Activated T-cell treated with anti-CD3 and anti-CD28 coated beads, Interleukin-2, amount 50 U/mL, for 1 hour (primary cell): ENCODE measurements at places on chromosomes 6 and 20.

- peak; percentile 48 for DNase-seq
These were observed 125.6 kb downstream of the CARMIL1 start for GRCh38 chr6:25404693-25405169.

DNA sequence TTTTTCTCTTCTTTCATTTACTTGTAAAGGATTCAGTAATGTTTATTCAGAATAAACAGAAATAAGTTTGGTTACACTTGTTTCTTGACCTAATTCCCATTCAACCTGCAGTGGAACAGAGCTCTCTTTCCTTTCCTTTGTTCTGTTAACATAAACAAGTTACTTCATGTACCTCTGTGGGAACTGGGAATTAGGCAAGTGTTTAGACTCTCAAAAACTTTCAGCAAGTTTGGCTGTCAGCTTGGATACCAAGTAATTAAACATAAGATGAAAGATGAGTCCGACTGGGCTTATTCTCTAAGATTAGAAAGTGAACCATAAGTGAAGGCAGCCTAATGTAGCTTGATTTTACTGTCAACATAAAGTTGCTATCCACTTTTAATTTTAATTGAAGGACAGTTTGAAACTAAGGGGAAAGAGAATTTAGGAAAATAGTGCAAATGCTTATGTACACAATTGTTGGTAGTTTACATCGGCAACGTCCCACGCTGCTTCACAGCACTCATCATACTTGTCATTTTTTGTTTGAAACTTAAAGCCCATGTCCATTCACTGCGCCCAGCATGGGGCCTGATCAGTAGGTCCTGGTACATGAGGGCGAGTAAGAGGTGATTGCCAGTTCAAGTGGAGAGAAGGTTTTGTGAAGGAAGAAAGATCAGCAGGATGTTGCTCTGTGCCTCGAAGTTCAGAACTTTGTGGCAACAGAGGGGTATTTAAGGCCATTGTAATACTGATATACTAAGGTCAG, 113.0 kb downstream of the PLEKHG1 start:
- no peak for DNase-seq

GRCh38 chr6:135012349-135012748, 42.3 kb downstream of the HBS1L start:
- no peak for DNase-seq

DNA sequence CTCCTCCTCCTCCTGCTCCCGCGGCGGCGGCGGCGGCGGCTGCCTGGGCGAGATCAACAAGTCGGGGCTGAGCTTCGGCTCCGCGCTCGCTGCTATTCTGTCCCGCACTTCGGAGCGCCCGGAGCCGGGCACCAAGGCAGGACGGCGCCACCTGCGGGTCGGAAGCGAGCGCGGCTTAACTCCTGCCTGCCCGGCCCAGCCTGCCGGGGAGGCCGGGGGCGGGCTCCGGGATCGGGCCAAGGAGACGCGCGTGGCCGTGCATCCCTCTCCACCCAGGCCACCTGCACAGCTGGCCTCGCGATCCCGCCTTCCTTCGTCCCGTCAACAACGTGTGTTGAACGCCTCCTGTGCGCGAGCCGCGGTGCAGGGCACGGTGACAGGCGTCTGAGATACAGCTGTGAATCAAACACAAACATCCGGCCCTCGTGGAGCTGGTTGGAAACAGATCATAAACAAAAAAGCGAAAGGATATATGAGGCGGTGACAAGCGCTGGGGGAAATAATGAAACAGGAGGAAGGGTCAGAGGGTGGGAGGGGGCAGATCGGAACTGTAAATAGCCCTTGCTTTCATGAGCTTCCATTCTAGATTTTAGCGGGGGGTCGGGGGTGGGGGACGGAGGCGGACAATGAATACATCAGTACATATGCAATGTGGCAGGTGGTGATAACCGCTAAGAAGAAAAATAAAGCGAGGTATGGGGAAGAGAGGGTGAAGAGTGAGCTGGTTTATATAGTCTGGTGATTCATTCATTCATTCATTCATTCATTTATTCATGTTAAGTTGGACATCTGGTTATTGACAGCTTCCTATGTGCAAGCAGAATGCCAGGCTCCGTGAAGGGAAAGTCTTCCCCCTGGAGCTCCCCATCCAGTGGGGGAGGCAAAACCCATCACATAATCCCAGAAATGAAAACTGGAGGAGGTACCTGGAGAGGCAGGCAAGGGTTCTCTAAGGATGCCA, 2.0 kb upstream of the KCNB1 start:
- DNase-seq: peak; percentile 56

GRCh38 chr20:10249822-10250221, 31.2 kb downstream of the SNAP25 start:
- DNase-seq: no peak

DNA sequence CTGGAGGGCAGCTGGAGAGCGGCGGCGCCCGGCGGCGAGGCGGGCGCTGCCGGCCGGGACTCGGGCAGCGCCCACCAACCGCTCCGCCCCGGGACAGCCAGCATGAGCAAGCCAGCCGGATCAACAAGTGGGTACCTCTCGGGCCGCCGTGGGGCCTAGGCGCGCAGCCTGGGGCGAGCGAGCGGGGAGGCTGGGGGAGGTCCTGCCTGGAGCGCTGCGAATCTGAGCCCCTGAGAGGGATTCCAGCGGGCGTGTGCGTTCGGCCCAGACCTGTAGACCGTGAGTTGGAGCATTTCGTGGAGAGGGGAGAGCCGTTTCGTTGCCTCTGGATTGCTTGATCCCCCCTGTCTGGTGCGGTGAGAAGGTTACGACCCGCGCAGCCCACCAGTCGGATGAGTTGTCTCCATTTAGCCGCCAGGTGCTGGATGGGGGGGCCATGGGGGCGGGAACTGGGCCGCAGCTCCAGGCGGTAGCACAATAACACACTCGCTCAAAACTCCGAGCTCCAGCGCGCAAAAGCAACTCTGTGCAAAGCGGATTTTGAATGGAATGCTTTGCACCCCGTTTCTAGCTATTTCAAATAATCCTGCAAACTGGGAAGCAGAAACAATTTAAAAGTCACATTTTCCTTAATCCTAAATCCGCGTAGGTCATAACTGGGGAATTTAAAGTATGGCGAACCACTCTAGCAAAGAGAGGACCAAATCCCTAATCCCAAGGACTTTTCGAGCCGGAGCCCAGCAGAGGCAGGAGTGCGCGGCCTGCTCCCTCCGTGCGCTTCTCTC, 1.0 kb downstream of the NR2E1 start:
- no peak for DNase-seq

- no peak for DNase-seq
These were observed 975 bp upstream of the PPT2 start for GRCh38 chr6:32152769-32153563.

GRCh38 chr6:142476452-142476851, 174.6 kb downstream of the ADGRG6 start:
- DNase-seq: no peak

DNA sequence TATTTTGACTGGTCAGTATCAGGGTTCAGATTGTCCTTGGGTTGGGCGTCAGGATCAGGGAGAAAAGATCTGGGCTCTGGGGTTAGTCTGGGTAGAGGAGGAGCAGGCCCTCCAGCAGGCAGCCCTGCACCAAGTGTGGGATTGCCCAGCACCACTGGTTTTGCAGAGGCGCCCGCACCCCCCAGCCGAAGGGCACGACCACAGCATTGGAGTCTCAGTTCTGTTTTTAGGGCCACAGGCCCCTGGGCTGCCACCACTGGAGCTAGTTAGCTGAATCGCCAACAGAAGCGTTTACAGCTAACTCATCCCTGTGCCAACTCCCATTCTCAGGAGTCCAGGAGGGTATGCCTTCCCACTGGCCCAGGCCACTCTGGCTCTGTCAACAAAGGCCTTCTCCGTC, 84.2 kb downstream of the TCP11 start:
- no peak for DNase-seq

DNA sequence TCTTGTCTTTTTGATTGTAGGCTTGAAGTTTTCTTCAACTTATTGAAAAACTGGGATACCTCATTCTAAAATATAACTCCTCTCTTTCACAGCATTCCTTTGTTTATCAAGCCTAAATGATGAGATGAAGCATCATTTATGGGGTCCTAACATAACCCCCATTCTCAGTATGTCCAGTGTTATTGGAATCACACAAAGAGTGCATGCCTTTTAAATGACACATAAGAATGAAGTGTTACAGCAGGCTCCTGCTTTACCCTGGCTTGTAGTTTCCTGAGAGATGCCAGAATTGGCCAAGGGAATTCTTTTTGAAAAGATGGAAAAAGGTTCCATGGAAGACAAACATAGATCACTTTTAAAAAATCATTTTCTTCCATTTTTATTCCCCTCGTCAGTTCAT, 502.4 kb downstream of the BCKDHB start:
- no peak for DNase-seq

GRCh38 chr6:135358985-135359384, 138.6 kb downstream of the AHI1 start:
- no peak for DNase-seq

- peak; percentile 92 for DNase-seq
These were observed at the start of gene CD2AP for GRCh38 chr6:47477497-47478232. Gene CD2AP, plus strand, starts transcription at chr6:47477789. Its CDS starts 456 bp downstream, at chr6:47478245.

DNA sequence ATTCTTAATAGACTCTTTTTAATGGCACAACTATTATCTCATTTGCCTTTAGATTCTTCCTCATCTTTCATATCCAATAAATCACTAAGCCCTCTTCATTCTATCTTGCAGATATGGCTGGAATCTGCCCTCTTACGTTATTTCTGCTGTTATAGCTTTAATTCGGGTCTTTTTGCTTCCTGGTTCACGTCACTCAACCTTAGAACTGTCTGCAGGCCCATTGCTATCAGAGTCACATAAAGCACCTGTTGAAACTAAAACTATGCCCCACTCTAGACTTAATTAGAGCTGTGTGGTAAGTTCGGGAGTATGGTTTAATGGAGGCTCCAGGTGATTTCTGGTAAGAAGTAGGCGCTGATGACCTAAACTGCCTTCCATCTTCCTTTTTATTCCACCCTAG, 988 bp downstream of the QRSL1 start:
- no peak for DNase-seq

GRCh38 chr6:164692772-164693510, 616.5 kb downstream of the C6orf118 start:
- DNase-seq: no peak

- DNase-seq: no peak
These were observed 17.4 kb downstream of the MYLK4 start for GRCh38 chr6:2733324-2733723.

- no peak for DNase-seq
These were observed 62.6 kb upstream of the SIRPG start for GRCh38 chr20:1720226-1720625.

DNA sequence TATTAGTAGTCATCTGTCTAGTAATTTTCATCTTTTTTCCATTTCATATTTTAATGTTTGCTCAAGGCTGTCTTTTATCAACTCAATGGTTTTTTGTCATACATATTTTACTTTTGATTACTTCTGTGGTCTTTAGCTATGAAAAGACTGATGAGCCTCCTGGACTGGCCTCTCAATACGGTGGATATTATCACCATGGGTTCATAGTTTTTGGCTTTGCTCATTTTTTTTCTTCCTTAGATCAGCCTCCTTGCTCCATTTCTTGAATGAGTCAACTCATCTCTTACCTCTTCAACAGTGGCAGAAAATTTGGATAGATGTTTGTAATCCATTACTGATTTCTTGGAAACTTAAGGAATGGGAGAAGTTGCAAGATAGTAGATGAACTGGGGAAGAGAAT, 80.1 kb upstream of the ELOVL5 start:
- no peak for DNase-seq

GRCh38 chr6:169707772-169708171, 5.8 kb downstream of the C6orf120 start:
- DNase-seq: no peak

DNA sequence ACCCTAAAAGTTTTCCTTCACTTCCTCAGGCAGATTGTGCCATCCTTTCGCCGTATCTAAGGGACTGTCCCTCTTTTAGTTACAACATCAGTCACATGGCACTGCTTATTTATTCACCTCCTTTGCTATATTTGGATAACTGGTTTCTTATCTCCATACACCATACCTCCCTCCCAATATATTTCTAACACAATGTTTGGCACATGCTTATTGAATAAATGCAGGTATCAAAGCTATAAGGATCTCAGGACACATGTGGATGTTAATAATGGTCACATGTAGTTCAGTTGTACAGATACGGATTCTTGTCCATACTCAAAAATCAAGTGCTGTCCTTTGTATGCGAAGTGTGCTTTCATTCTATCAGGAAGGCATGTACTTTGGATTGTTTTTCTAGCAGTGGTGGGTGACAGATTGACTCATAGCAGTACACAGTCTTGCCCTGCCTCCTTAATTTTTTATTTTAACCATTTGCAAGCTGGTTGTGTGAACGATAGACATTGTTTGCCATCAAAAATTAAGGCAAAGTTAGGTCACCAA, 407.1 kb upstream of the RUNX2 start:
- no peak for DNase-seq

- no peak for DNase-seq
These were observed 680 bp upstream of the MTCH1 start for GRCh38 chr6:36986704-36987047.

GRCh38 chr20:46630306-46630705, 21.0 kb downstream of the SLC13A3 start:
- no peak for DNase-seq

- no peak for DNase-seq
These were observed 126.7 kb downstream of the AIG1 start for GRCh38 chr6:143187238-143187923.

DNA sequence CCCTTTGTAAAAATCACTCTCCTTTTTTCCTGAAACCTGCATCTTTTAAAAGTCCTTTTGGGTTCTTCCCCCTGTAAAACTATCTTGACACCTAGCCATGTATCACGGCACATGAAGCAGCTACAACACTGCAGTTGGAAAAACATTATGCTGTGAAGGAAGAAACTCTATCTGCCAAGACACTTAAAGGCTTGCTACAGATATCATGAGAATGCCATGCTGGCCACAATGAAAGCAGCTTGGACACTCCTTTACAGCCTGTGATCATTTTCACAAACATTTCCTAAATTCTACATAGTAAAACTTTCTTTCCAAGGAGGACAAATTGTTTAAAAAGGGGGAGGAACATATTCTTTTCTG, 31.8 kb downstream of the CNKSR3 start:
- DNase-seq: no peak

DNA sequence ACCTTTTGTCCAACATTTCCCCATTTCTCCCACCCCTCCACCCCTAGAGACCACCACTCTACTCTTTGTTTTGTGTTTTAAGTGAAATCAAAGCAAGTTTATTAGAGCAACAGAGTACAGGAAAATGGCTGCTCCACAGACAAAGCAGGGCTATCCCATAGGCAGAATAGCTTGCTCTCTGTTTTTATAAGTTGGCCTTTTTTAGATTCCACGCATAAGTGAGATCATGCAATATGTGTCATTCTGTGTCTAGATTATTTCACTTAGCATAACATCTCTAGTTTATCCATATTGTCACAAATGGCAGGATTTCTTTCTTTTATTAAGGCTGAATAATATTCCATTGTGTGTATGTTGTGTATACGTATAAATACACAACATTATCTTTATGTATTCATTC, 30.1 kb upstream of the SMLR1 start:
- no peak for DNase-seq

DNA sequence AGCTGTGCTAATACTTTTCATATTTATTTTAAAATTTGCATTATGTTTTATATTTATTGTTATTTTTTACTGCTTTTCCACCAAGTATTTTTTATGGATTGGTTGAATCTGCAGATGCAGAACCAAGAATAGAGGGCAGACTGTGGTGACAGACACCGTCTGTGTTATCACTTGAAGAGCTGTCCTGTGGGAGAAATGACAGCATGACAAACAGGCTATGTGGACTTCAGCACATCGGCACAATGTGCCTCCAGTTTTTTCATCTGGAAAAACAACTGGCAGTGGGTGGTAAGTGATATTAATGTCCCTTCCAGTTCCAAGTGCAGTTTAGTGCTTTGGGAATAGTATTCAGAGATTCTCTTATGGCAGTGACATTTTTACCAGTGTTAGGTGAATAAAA, 492.9 kb downstream of the PRKN start:
- DNase-seq: no peak
